ENCODE measurements at places on chromosomes 4 and X.
A peak's percentile ranks its signal among the peaks of the same experiment; 100 is the strongest.

DNA sequence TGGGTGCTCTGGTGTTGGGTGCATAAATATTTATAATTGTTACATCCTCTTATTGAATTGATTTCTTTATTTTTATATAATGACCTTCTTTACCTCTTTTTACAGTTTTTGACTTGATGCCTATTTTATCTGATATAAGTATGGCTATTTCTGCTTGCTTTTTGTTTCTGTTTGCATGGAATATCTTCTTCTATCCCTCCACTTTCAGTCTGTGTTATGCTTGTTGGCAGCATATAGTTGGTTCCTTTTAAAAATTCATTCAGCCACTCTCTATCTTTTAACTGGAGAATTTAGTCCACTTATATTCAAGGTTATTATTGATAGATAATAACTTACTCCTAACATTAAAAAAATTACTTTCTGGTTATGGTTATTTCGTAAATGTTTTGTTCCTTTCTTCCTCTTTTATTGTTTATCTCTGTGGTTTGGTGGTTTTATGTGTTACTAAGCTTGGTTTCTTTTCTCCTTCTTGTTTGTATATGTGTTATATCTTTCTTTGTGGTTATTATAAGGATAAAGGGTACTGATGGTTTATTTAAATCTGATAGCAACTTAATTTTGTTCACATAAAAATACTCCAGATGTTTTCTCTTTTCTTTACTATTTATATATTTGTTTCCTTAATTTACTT is 69.5 kb downstream of the IL15 start:
- DNase-seq: no peak

DNA sequence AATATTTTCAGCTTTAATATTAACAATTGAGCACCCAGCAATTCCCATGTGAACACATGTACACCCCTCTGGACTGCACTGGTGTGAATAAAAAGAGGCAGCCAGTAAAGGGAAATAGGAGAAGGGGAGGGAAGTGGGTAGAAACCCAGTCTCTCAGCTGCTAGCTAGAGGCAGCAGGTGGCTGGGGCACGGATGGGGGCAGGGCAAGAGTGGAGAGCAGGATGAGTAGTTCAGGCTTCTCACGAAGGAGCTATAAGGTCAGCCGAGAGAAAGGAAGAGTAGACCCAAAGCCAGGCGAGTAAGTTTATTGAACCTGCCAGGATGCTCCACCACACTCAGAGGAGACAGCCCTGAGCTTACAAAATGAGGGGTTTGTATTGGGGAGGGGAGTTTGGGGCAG is 184.8 kb upstream of the MTMR8 start:
- no peak for DNase-seq

DNA sequence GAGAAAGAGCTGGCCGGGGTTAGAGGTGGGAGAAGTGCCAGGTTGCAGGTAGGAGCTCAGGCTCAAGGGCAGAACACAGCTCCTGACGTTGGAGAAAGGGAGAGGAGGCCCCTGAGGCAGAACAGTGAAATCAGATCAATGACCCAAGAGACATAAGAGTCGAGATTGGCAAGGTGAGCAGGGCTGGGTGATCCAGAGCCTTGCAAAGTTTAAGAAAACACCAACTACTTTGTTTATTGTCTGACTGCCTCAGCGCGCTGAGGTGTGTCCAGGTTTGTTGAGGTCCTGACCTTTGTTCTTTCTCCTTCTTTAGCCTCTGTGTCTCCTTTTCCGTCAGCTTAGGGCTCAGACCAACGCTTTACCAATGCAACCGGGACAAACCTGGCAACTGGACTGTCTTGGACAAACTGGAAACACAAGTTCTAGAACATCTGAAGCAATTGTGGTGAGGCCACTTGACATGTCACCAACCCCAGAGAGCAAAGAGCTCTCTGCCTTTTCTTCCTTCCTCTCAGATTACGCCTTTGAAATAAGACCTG is 28.3 kb downstream of the CHRNA9 start:
- no peak for DNase-seq

DNA sequence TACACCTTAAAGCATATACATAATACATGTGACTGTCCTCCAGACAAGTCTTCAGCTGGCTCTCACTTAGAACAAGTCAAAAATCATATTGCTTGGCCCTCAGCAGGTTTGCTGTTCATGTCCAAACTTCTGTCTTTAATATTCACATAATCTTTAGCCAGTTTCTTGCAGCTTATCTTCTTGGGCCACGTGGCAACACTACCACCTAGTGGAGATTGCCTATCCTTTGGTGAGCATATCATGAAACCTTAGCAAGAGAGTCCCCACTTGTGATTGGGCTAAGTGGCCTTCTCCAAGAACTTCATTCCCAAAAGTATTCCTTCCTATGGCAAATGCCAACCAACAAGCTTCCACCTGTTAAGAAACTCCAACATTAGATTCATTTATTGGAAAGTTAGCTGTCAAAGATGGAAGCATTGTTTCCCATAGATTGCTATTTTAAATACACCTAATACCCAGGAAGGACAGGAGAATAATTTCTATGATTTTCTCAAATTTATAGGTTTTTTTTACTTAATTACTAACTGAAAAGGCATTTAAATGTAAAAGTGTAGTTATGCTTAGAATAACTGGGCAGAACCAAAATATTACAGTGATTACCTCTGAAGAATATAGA is 231.9 kb upstream of the INTU start:
- peak; percentile 65 for DNase-seq

- no peak for DNase-seq
These were observed 2.7 kb downstream of the GJB1 start for GRCh38 chrX:71225676-71226075.

All from AG09319 (cell line).